ENCODE measurements at places on chromosomes 12 and 14.

- DNase-seq = no peak
Measured at GRCh38 chr14:60840313-60840712, 105.8 kb downstream of the MNAT1 start.

DNA sequence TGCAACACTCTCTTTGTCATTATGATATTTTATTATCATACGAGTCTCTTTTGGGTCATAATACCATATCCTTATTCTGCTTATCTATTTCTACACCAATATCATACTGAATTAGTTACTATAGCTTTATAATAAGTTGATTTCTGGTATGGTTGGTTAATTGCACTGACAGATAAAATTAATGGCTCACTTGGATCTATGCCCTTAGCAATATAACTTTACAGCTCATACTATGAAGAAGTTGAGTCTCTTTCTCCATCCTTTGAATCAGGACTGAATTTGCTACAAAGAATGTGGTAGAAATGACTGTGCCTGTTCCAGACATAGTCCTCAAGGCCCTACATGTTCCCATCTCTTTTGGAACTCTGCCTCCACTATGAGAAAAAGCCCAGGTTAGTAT lies 139.7 kb upstream of the DYRK2 start:
- no peak for DNase-seq

- DNase-seq = no peak
Measured at GRCh38 chr12:109871668-109872314, 8.6 kb downstream of the GLTP start.

- DNase-seq = no peak
Measured at GRCh38 chr14:77124345-77125280, 17.0 kb downstream of the ZDHHC22 start.

GRCh38 chr12:93938317-93938716 lies 210.1 kb upstream of the PLXNC1 start:
- DNase-seq = no peak

DNA sequence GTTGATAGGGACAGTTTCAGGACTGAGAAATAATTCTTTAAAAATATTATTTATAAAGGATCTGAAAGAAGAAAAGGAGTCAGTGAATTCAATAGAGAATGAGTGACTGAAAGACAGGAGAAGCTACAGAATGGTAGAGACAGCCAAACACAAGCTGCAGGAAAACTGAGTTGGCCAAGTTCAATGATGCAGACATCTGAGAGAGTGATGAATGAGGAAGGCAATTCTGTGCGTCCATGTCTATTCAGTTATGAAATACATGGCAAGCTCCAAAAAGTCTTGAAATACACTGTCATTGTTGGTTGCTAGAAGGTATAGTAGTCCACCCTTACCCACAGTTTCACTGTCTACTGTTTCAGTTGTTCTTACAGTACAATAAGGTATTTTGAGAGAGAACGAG lies 6.8 kb downstream of the LRRC74A start:
- DNase-seq = no peak

DNA sequence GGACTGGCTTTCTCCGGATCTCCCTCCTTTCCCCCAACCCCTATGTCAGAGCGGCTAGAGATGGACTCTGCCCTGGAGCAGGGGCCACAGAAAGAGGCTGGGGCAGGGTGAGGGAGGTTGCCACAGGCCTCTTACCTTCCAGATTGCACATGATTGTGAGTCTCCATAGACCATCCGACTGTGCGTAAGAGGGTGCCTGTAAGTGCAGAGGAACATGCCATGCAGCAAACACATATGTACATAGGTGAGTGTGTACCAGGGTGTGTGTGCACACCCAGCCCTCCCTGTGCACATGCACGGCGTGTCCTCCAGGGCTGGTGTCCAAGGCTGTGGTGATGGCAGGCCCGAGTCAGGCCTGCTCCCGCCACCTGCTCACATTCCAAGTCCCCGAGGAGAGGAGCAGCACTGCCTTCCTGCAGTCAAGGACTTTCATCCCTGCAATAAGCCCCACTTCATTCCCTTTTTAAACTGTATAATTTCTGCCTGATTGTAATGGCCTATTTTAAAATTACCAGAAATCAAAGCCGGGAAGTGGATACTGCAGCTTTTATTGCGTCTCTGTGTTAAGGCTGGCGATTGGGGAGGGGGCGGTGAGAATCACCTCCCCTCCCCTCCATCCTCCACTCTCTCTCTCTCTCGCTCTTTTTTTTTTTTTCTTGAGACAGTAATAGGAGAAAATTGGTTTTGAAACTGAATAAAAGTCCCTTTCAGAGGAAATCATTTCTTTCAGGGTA lies 28.5 kb downstream of the FAM222A start:
- no peak for DNase-seq

DNA sequence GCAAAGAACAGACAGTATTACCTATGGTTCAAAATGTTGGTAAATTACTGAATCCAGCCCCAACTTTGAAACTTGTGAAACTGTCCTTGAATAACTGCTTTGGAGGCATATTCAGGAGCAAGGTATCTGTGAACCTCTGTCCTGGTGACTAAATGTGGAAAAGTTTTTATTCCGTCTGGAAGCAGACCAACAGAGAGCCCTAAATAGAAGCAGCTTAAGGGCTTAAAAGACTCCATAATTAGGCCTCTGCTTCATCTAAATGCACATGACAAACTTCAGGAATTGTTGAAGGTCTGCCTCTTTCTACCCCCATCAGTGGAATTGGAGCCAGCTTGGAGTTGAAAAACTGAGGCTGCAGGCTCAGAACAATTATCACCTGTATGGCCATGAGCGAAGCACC lies 276.5 kb downstream of the KCNH5 start:
- no peak for DNase-seq

GRCh38 chr14:37253905-37254304 lies 56.2 kb downstream of the MIPOL1 start:
- DNase-seq = no peak

DNA sequence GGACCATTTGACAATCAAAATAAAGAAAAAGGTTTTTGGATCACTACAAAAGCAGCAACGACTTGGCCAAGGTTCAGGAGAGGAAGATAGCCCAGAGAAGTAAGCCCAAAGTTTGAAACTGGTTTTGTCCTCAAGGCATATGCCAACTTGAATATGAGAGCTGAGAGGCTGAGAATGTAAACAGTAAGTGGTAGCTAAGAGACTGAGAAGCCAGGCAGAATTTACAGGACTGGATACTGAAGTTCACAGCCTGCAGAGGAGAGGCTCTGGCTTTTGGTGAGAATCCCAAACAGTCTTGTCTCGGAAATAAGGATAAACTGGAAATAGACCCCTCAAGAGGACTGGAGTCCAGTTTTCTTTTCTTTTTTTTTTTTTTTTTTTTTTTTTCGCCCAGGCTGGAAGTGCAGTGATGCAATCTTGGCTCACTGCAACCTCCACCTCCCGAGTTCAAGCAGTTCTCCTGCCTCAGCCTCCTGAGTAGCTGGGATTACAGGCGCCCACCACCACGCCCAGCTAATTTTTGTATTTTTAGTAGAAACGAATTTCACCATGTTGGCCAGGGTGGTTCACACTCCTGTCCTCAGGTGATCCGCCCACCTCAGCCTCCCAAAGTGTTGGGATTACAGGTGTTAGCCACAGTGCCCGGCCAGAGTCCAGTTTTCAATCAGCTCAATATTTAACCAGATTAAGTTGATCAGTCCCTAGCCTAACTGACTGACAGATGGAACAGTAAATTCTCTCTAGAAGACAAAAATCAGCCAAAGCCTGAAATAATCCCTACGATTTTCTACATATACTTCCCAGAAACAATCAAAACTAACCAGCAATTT lies 82.6 kb upstream of the COCH start:
- DNase-seq = no peak

GRCh38 chr12:24950231-24950834 lies 1.4 kb upstream of the BCAT1 start:
- no peak for DNase-seq

GRCh38 chr12:50201987-50202521 lies 34.9 kb upstream of the CERS5 start:
- no peak for DNase-seq

- no peak for DNase-seq
Measured at GRCh38 chr14:21509432-21510143, 1.6 kb downstream of the METTL3 start.

- DNase-seq = no peak
Measured at GRCh38 chr12:49901026-49901425, 2.7 kb downstream of the FAIM2 start.

DNA sequence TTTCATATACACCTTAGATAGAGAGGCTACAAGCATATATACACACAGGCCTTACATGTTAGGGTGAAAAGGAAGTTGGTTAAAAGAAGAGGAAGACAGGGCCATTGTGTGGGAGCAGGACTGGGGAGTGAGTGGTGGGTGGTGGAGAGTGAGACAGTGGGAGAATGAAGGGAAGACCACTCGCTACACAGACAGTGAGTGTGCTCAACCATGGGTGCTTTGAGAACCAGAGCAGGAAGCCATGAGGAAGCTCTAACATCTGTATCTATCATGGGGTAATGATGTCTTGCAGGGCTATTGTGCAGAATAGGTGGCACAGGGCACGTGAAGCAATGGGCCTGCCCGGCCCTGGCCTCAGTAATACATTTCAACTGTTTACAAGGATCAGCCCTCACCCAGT lies 11.4 kb upstream of the KRT74 start:
- DNase-seq = no peak

GRCh38 chr14:32012571-32012970 lies 64.5 kb upstream of the ARHGAP5 start:
- no peak for DNase-seq

DNA sequence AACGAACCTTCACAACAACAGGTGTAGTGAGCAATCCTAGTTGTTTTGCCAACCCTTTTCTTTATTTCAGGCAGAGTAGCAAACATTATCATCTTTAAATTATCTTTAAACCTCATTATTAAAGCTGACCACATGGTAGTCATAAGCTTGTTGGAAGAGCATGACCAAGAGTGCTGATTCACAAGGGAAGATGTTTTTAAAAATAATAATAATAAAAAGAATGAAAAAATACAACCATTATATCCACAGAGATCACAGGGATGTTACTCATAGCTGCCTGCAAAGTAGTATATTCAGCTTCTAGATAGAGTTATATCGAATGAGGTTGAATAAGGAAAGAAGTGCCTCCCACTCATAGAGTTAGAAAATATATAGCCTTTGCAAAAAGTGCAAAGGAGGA lies 101.0 kb upstream of the FLRT2 start:
- DNase-seq = no peak

- DNase-seq = no peak
Measured at GRCh38 chr14:73230051-73230450, 7.3 kb upstream of the PAPLN start.

GRCh38 chr12:53172352-53172751 lies 8.2 kb upstream of the ZNF740 start:
- DNase-seq = no peak

GRCh38 chr14:33909380-33910084 lies 41.3 kb downstream of the EGLN3 start:
- DNase-seq = no peak

GRCh38 chr14:75091251-75091650 lies 21.8 kb downstream of the ZC2HC1C start:
- no peak for DNase-seq

DNA sequence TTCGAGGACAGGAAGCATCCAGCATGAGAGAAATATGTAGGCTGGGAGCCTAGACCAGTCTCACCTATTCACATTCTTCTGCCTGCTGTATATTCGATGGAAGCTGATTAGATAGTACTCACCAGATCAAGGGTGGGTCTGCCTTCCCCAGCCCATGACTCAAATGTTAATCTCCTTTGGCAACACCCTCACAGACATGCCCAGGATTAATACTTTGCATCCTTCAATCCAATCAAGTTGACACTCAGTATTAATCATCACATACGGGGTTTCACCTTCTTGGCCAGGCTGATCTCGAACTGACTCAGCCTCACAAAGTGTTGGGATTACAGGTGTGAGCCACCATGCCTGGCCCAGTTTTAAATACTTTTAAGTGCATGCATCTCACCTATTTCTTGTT lies 30.5 kb upstream of the SLC10A1 start:
- DNase-seq = no peak

GRCh38 chr14:60760644-60761364 lies 26.2 kb downstream of the MNAT1 start:
- DNase-seq = no peak

- DNase-seq = no peak
Measured at GRCh38 chr12:57692500-57692899, 1.4 kb upstream of the OS9 start.

DNA sequence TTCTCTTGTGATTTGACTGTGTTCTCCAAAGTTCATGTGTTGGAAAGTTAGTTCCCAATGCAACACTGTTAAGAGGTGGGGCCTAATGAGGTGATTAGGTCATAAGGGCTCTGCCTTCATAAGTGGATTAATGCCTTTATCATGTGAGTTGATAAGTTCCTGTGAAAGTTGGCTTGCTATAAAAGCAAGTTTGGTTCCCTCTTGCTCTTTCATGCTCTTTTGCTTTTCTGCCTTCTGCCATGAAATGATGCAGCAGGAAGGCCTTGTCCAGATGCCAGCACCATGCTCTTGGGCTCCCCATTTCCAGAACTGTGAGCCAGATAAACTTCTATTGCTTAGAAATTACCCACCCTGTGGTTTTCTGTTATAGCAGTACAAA lies 41.9 kb downstream of the SLC16A7 start:
- no peak for DNase-seq

DNA sequence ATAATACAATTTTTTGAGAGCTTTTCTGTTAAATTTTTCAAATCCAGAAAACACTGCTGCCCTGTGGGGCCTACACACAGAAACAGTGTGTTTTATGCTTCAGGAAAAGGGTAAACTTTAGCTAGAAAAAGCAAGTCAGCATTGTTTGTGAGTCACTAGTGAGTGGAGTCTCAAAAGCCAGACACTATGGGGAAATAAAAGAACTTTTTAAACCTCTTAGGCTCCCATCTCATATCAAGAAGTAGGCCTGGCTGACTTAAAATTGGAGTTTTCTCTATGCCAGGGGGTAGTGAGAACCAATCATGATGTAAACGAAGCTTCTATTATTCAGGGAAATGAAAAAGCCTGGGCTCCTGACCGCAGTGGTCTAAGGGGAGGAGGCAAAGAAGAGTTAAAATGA lies 12.6 kb downstream of the GPR65 start:
- no peak for DNase-seq

- no peak for DNase-seq
Measured at GRCh38 chr14:96091149-96091693, 52.1 kb downstream of the C14orf132 start.

DNA sequence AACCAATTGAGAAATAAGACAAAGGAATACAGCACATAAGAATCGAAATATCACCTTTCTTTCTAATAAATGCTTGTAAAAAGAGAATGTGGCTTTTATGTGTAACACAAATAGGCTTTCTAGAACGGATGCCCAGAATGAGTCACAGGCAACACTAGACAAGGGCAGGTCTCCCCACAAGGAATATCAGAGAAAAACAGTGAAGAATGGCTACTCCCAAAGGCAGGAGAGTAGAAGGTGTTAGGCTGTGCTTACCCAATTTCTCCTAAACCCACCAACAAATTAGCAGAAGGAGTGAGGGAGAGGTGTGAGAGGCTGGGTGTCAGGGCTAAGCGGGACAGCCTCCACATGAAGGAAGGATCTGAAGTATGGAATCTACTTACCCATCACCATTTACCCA lies 55.2 kb downstream of the GALNT4 start:
- no peak for DNase-seq

- no peak for DNase-seq
Measured at GRCh38 chr12:108370415-108370814, 31.3 kb upstream of the CMKLR1 start.

- DNase-seq = no peak
Measured at GRCh38 chr12:117044790-117045159, 54.4 kb downstream of the TESC start.

- no peak for DNase-seq
Measured at GRCh38 chr12:122449317-122449716, 26.8 kb upstream of the CLIP1 start.

GRCh38 chr12:41254004-41254914 lies 66.1 kb downstream of the PDZRN4 start:
- DNase-seq = no peak

Measured in omental fat pad (tissue), 4 donors.